CMK (cell line): ENCODE measurements at places on chromosomes 6 and 20.

DNA sequence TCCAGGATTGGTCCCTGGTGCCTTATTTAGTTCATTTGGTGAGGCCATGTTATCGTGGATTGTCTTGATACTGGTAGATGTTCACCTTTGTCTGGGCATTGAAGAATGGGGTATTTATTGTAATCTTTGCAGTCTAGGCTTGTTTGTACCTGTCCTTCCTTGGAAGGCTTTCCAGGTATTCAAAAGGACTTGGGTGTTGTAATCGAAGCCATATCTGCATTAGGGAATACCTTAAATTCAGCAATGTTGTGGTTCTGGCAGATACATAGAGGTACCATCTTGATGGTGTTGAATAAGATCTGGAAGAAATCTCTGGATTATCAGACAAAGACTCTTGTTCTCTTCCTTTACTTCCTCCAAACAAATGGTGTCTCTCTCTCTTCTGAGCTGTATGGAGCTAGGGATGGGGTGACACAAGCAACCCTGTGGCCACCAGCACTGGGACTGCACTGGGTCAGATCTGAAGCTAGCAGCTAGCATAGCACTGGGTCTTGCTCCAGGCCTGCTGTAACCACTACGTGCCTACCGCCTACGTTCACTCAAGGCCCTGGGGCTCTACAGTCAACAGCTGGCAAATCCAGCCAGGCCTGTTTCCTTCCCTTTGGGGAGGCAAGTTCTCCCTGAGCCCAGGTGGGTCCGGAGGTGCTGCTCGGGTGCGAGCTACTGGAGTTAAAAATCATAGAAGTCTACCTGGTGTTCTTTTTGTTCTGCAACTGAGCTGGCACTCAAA lies 261.1 kb upstream of the CITED2 start:
- DNase-seq, result no peak

GRCh38 chr20:41178904-41179432 lies 41.6 kb downstream of the PLCG1 start:
- DNase-seq, result no peak

- no peak for DNase-seq
Measured at GRCh38 chr6:112227411-112227810, 27.0 kb downstream of the LAMA4 start.

- no peak for DNase-seq
Measured at GRCh38 chr6:114445846-114446245, 103.0 kb upstream of the HS3ST5 start.

DNA sequence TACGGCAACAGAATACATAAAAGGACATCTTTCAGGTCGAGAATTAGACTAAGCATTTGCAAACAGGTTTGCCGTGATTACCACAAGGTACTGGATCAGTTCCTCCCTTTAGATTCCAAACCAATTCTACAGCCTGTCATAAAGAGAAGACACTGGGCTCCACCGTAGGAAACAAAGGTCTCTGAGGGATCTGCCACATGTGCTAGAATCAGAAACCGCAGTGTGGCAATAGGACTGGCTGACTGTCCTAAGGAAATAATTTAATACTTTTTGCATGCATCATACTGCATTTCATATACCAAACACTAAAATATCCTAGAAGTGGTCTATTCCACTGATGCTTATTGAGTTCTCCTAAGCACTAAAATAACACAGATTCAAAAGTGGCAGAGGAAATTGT lies 59.2 kb downstream of the POPDC3 start:
- no peak for DNase-seq

DNA sequence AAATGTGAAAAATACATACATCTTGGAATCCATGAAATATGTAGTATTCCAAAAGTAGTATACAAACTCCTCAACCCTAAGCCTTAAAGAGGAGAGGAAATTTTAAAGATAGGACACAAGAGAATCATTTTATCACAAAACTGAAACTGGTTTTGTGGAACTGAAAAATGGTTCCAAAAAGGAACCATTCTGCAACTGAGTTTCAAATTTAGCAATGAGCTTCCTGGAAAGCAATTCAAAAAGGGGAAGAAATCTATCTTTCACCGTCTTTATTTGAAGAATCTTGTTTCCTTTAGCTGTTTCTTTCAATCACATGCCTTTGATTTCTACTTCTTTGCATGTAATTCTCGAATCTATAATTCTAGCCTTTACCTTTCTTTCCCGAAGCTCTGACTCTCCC lies 32.2 kb upstream of the LAMP5 start:
- no peak for DNase-seq

DNA sequence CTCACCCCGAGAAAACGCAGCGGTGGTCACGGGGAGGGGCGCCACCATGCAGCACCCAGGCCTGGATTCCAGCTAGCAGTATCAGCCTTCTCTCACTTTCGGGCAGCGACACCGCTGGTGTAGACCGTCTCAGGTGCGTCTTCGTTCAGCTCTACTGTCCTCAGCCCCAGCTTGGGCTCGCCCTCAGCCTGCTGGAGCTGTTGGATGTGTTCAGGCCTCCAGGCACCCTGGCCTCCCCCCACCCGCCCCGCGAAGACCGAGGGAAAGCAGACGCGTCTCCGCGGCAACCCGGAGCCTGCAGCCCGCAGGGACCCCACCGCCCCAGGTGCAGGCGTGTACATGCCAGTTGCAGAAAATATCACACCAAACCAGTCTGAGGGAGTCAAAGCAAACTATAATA lies 60.8 kb upstream of the CARMIL1 start:
- DNase-seq, result no peak

DNA sequence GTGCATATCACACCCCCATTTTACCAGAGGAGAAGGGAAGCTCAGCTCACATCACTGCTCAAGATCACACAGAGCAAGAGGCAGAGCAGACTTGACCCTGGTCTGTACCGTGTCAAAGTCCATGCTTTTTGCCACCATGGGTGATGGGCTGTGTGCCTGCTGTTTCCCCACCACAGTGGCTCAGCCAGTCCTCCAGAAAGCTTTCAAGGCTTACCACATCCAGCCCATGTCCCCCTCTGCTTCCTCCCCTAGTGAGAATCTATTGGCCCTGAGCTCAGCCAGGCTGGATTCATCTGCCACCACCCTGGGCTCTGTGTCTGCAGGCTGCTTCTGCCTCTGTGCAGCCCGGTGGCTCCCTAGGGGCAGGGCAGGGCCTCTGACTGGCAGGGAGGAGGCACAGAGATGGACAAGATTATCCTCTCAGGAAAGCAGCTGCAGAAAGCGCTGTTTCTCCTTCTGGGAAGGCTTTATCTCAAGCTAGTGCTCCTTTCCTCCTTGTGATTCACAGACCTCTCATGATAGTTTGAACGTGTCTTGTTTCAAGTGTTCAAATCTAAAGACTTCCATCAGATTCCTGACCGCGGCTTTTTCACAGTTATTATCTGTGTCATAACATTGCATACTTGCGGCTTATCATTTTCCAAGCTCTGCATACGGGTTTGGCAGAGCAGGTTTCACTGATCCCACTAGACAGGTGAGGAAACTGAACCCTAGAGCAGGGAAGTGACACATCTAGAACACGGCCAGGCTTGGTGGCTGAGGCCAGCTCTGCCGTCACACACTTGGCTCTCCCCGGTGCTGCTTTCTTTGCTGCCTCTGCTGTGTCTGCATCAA lies 37.4 kb downstream of the VEGFA start:
- DNase-seq, result peak; percentile 46

DNA sequence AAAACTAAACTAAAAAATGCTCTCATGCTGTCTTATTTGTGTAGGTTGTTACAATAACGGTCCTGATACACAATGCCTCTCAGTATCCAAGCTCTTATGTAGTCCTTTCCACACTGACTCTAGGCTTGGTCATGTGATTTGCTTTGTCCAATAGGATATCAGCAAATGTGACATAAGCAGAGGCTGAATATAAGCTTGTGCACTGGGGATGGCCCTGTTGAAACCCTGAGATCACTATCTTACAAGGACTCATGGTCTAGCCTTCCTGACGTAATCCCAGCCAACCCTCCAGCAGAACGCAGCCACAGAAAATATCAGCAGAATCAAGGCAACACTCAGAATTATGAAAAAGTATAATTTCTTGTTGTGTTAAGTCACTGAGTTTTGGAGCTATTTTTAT lies 145.1 kb upstream of the CCN2 start:
- no peak for DNase-seq

GRCh38 chr6:79261666-79262065 lies 27.2 kb upstream of the HMGN3 start:
- no peak for DNase-seq

DNA sequence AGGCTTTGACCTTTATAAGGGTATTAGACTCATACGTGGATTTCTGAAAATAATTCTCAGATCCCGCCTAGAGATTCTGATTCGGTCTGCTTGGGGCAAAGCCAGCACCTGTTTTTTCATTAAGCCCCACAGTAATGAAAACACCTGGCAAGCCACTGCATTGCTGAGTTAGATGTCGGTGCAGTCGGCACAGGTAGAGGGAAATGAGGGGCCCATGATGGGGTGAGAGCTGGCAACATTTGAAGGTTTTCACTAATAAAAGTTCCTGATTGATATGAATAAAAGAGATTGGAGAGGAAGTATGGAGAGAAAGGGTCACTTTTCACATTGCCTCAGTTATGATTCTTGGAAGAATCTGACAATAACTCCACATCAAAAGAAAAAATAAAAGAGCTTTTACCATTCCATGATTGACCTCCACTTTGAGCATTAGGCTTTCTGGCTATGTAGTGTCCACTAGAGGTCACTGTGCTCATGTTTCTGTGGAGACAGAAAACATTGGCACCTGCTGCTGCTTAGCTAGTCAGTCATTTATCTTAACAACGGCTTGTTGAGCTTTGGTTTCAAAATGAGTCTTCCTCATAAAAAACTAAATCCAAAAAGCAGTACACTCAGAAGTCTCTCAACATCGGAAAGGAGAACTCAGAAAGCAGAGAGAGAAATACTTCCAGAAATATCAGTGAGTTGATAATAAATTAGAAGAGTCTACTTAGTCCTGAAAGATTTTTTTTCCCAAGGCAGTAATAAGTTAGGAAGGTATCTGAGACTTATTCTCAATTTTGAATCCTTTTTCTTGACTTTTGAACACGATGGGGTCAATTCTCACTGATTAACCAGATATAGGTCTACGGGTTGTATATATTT lies 53.3 kb upstream of the KLHL31 start:
- DNase-seq, result peak; percentile 20

- DNase-seq, result no peak
Measured at GRCh38 chr6:106476331-106477105, 116.0 kb downstream of the CRYBG1 start.

DNA sequence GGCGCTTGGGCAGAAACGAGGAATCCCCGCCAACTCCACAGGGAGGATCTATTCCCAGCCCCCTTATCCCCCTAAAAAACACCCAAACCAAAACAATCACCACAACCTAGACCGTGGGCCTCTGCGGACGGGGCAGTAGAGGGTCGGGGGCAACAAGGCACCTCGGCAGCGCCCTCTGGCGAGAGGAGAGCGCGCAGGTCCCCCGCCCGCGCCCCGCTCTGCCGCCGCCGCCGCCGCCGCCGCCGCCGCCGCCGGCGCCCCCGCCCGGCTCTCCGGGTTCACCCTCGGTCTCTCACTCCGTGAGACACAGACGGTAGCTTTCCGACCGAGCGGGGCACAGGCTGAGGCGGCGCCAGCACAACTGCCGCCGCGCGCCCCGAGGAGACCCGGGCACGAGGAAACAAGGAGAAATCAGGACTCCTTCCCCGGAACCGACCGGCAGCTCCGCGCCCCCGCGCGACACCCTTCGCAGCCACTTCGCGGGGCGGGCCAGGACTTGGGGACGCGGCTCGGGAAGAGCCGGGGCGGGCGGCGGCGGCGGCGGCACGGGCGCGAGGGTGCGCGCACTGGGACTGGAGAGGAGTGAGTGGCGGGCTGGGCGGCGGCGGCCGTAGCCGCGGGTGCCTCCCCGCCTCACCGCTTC lies at the start of gene SLC35F1:
Gene SLC35F1 (plus strand): TSS at position 307 of the 643 bp plus-strand sequence.
- DNase-seq, result no peak

- DNase-seq, result no peak
Measured at GRCh38 chr20:47925593-47925992, 140.3 kb upstream of the SULF2 start.

GRCh38 chr6:356828-357251 lies 34.7 kb upstream of the IRF4 start:
- DNase-seq, result no peak

GRCh38 chr6:43454696-43455530 lies 435 bp downstream of the DLK2 start:
- peak; percentile 52 for DNase-seq

DNA sequence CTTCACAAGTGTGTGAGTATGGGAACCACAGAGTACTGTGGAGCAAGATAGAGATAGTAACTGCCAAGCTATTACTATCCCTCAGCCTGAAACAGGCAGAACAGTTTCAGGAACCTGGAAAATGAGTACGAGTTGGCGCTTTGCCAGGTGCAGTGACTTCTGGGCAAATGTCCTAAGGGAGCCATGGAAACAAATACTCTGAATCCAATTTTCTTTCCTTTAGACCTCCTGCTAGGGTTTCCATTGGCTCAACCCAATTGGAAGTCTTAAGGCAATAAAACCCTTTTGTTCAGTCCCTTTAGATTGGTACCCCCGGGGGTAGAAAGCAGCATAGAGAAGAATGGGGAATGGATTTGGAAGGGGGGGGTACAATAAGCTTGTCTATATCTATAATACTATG lies 205.0 kb upstream of the EPHA7 start:
- DNase-seq, result no peak

- DNase-seq, result no peak
Measured at GRCh38 chr6:43979525-43979924, 147.7 kb downstream of the MRPL14 start.

- DNase-seq, result no peak
Measured at GRCh38 chr6:55016261-55016660, 158.1 kb upstream of the HCRTR2 start.

DNA sequence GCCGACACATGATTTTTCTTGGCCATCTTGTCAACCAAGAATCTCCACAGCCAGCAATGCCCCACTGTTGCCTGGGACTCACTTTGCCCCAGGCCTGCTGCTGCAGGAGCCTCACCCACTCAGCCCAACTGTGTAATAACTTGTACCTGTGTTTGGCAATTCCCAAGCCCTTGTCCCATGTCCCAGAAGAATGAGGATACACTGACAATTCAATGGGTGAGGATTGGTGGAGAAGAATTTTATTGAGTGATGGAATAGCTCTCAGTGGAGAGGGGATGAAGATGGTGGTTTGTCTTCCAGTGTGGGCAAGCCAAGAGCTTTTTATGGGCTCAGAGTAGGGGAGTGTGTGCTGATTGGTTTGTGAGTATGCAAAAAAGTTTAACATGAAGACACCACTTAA lies 861.9 kb downstream of the TFAP2A start:
- no peak for DNase-seq

DNA sequence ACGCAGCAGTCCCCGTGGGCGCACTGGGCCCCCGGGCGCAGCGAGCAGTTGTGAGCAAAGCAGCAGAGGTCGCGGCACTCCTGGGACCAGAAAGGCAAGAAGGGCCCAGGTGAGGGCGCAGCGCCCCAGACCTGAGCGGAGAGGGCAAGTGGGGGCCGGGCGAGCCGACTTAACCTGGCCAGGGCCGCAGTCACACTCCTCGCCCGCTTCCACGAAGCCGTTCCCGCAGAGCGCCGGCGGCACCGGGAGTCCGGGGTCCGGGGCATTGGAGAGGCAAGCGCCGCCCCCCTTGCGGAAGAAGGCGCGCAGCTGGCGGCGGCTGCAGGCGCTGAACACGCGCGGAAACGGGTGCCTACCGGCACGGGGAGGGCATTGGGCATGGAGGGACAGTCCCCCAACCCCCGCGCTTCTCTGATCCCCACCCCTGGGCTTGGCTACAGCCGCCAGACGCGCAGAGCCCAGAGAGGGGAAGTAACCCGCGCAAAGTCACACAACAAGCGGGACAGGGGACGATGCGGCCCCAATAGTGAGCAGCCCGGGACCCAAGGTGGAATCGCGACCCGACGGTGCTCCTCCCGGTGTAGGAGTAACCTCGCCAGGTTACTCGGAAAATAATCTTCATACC lies 9.2 kb downstream of the ADAM33 start:
- DNase-seq, result no peak
